ENCODE measurements at places on chromosomes 2 and 18.

DNA sequence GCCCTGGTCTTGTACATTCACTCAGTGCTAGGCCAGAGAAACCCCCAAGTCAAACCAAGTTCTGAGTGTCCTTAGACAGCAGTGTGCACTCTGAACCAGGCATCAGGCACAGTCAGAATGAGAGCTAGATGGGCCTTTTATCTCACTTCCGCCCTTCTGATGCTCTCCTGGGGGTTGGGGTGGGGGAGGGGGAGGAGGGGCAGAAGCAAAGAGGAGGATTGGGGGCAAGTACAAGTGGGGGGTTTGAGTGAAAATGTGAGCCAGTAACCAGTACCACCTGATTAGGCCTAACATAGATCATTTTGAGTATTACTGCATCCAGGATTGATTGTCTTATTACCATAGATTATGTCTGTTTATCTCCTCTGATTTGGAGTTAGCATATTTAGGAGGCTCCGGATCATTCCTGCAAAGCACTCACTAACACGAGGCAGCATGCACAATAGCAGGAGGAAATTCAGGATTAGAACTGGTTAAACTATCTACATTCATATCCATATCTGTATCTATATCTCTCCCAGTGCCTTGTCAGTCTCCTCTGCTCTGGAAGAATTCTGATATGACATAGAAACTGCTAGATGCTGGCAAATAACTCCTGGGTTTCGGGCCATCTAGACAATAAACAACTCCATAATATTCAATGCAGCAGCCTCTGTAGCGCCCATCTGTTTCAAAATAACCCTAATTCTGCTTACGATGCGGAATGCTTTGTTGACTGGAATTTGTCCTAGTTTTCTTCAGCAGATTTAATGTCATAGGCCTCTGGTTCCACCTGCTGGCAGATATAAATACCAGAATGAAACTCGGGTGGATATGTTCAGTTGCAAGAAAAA lies 149.1 kb downstream of the RHBDD1 start:
- DNase-seq: peak; percentile 59

DNA sequence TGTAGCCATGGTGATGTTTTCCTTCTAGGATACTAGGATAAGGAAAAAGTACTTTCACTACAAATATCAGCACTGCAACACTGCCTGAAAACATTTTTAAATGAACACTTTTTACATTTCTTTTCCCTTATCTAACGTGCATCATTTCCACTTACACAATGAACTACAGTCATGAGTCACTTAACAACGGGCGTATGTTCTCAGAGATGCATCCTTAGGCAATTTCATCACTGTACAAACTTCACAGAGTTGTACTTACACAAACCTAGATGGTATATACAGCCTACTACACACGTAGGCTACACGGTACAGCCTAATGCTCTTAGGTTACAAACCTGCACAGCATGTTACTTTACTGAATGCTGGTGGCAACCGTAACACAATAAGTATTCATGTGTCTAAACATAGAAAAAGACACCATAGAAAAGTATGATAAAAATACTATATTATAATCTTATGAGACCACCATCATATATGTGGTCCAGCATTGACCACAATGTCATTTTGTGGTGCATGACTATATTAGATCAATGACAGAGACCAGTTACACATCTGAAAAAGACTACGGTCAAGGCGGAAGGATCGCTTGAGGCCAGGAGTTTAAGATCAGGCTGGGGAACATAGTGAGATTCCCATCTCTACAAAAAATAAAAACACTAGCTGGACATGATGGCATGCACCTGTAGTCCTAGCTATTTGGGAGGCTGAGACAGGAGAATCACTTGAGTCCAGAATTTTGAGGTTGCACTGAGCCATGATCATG lies 39.8 kb downstream of the WDR33 start:
- DNase-seq: no peak

GRCh38 chr2:120279708-120280107 lies 27.1 kb downstream of the RALB start:
- no peak for DNase-seq

DNA sequence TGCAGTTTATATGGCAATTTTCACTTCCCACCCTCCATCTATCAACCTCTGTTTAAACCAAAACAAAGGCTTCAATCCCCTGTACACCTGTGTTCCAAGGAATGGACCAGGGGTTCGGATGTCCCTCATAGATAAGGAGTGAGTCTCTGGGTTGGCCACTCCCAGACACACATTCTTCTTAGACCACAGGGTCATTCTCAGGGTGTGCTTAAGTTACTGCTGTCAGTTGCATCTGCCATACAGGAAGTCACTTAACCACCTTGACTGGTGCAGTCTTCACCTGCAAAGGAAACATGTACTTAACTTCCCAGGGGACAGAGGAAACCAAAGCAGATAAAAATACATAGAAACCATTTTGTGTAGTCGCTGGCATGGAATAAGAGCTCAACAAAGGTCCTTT lies 151.0 kb upstream of the NDUFV2 start:
- no peak for DNase-seq

DNA sequence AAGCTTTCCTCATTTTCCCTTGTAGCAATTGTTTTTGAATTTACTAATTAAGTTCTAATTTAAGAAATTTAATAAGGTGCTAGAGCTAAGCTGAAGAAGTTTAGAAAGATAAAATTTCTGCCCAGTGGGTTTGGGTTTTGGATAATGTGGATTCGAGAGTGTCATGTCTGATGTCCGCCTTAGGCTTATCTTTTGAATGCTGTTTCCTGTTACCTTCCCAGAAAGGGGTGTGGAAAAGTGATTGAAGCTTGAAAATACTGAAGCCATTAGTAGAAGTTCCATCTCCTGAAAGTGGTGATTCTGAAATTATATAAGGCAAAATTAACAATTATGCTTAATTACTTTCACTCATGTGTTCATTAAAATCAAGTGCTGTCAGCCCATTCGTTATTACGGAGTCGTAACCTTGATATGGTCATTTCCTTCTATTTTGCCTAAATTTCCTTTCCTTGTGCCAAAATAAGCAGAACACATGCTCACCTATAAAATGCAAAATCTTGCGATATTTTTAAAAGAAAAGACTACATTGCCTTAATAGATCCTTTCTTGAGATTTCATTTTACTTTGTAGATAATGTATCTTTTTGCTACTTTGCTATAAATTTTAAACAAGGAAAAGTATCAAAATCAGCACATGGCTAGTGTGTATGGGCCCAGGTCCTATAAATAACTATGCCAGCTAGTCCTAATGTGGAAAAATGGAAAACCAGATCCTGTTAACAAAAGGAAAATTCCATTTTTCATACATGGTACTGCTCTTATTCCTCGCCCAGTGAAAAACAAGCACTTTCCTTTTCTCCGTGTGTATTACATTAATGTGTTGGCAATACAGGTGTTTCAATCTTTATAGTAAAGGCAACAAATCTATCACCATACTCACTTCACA lies 97.3 kb downstream of the ICOS start:
- no peak for DNase-seq

DNA sequence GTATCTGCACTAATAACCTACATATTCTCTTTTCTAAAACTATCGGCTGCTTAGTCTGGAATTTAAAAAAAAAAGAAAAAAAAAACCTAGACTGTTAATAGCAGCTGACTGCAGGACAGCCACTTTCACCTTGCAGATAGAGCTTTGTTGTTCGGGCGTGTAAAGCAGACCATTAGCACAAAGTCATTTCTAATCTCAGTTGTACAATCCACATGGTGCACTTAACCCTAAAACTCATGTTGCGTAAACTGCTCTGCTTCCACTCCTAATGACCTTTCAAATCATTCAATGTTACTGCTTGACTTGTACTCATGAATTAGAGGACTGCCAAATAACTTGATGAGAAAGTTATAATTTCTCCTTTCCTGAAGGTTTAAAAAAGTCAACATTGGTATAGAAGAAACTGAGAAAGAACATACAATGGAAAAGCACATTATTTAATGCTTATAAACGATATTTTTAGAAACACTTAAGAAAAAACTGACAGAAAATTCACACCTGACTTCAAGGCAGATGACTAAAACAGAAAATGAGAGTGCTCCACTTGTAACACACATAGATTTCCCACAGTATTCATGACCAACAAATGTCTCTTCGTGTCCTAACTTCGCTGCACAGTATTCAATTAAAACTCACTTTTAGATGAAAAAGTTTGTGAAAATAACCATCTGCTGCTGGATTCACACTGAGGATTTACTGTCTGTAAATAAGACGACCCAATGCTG lies 2.6 kb downstream of the CDH2 start:
- no peak for DNase-seq

GRCh38 chr2:74653589-74653984 lies 460 bp upstream of the SEMA4F start:
- DNase-seq: no peak

- no peak for DNase-seq
Measured at GRCh38 chr18:35470435-35470834, 27.3 kb downstream of the INO80C start.

DNA sequence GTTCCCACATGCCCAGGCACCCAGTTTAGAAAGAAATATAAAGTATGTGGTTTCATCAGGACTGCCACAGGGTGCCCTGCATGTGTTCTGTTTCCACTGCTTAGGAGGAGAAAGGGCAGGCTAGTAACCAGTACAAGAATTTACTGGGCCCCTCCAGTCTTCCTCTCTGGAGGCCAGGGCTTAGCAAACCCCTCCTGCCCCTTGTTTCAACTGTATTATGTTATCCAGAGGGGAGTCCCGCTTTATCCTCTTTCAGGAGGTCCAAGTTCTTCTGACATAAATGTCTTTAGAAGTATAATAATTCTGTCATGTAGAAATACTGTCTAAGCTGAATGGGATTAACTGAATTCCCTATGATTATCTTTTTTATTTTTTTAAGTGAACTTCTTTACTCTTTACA lies 132.1 kb downstream of the WDSUB1 start:
- DNase-seq: no peak

DNA sequence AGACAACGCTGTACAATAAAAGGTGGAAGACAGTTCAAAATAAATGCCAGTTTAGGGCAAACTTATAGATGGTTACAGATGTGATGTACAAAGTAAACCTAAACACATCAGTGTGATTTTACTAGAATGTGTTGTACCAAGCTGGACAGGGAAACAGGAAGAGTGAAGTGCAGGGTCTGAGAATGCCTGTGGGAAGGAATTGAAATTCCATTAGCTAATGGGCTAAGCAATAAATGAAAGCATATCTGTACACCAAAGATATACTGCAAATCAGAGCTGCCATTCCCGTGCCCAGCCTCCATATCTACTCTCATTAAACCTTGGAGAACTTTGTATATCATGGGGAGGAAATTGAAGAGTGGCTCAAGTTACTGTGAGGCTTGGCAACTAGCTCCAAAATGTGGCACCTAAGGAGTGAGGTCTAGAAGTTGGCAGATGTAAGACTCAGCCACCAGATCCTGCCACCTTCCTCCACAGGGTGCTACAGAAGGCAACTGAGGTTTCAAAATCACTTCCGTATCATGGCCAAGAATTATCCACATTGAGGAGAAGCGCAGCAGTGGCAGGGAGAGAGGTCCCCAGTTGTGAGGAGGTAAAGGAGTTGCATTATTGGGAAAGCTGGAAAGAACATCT lies 277.8 kb downstream of the TCF4 start:
- no peak for DNase-seq

DNA sequence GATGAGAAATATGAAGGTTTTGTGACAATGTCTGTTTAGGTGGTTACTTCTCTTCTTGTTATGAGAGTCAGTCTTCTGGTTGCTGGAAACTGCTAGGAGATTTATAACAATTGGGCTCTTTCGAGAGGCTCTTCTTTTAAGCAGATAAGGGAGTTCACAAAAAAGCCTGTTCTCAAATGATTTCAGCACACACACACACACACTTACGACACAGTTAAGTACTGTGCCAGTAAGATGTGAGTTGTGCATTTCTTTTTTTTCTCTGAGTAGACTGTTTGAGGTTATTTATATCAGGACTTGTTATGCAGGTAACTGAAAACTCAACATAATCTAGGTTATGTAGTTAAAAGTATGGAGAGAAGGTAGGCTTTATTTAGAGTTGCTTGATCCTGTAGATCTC lies 49.8 kb downstream of the MSH2 start:
- no peak for DNase-seq

DNA sequence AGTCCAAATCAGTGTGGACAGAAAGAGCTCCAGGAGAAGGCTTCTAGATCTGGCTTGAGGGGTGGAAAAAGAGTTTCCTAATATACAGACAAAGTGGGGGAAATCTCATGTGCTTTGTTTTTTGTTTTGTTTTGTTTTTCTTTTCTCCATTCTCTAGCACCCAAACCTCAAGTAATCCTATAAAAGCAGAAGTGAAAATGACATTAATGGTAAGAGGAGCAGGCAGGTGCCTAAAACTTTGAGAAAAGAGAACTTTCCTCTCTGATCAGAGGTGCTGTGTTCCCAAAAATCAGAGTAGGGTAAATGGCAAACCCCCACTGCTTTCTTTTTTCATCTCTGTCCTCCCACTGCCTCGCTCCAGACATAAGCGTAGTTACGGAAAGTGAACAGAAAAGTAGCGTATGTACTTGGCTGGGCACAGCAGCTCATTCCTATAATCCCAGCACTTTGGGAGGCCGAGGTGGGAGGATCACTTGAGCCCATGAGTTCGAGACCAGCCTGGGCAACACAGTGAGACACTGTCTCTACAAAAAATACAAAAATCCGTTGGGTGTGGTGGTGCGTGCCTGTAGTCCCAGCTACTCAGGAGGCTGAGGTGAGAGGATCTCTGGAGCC lies 77.8 kb downstream of the FAM161A start:
- no peak for DNase-seq

DNA sequence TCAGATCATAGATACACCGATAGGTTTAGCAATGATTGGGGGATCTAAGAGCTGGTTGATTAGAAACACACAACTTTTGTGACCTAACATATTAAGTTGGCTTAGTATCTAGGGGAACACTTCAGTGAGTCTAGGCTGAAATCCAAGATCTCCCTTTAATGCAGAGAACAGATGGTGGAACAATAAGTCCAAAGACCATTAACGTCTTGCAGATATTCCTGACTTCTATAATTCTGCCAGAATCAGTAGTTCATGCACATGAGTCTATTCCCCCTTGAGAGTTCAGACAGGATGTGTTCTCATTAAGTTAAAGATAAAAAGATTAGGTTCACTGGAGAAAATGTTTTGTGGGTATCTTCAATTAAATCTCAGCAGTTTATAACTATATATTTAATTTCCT lies 506.5 kb downstream of the TSN start:
- no peak for DNase-seq

DNA sequence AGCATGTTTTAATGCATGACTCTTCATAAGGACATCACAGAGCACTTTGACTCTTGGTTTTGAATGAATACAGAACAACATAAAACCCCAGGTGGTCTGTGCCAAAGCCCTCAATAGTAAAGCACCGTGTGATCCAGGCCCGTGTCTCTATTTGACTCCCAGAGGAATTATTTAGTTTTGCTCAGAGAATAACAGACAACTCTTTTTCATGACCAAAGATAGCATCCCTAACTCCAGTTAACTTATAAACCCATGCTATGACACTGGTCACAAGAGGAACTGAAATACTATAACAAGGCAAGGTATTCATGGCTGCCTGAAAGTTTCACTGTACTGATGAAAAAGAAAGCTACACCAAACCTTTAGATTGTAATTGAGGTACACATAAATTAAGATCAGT lies 128.4 kb downstream of the IKZF2 start:
- DNase-seq: no peak

- no peak for DNase-seq
Measured at GRCh38 chr2:105406221-105406620, 7.4 kb upstream of the FHL2 start.

- DNase-seq: no peak
Measured at GRCh38 chr2:3197308-3197707, 180.3 kb downstream of the EIPR1 start.
